ENCODE measurements at places on chromosomes 11 and 22. TPM values are rescaled to one million over a fixed set of nuclear protein-coding genes. Genes with fewer than 3 reads are reported as not detected.

OR8J3 gene
- not detected for total RNA-seq

SLC1A2 gene
- not detected for total RNA-seq

MEN1 gene
- total RNA-seq = 26.4 TPM

SCN4B gene
- under 0.01 TPM for total RNA-seq

IGLL1 gene
- not detected for total RNA-seq

SYT8 gene
- total RNA-seq = not detected

DERL3 gene
- 0.49 TPM for total RNA-seq

Measured in bladder microvascular endothelial cell (primary cell).